A549 treated with dexamethasone at 1 μM for 4 hours (cell line): ENCODE measurements at places on chromosomes 1 and 21. TPM values are rescaled to one million over a fixed set of nuclear protein-coding genes. Genes with fewer than 3 reads are reported as not detected.

Gene PLEKHA6
- total RNA-seq: 23.6 to 47.3 TPM (median 41.4 TPM) in 5 replicates

Gene GJA4
- 0.07 TPM in 1 of 5 replicates, not detected in the others for total RNA-seq

Gene OR6K3
- not detected in 5 replicates for total RNA-seq

Gene PRR9
- 0.10 TPM in 1 of 5 replicates, not detected in the others for total RNA-seq

Gene CEPT1
- 11.4 to 15.3 TPM (median 14.1 TPM) in 5 replicates for total RNA-seq

Gene ACBD6
- total RNA-seq: 52.9 to 61.6 TPM (median 54.4 TPM) in 5 replicates

Gene OR2T11
- total RNA-seq: not detected in 5 replicates

Gene MYBPHL
- 0.09 to 0.12 TPM in 2 of 5 replicates, not detected in the others for total RNA-seq

Gene DIRAS3
- 0.63 to 1.3 TPM (median 1.1 TPM) in 5 replicates for total RNA-seq

Gene F13B
- total RNA-seq: 0.05 to 0.11 TPM (median 0.06 TPM) in 4 of 5 replicates, not detected in the other

Gene TNNI3K
- total RNA-seq: not detected in 5 replicates

Gene ALPL
- 0.30 to 0.53 TPM (median 0.43 TPM) in 5 replicates for total RNA-seq

Gene DENND2D
- 1.0 to 1.3 TPM (median 1.1 TPM) in 5 replicates for total RNA-seq

Gene TP73
- total RNA-seq: 0.54 to 1.1 TPM (median 1.0 TPM) in 5 replicates

Gene KRTAP7-1
- not detected in 5 replicates for total RNA-seq

Gene TNFRSF8
- 0.08 to 0.13 TPM (median 0.12 TPM) in 5 replicates for total RNA-seq

Gene ELF3
- 101 to 133 TPM (median 107 TPM) in 5 replicates for total RNA-seq

Gene CDK18
- 0.82 to 1.2 TPM (median 0.97 TPM) in 5 replicates for total RNA-seq

Gene AGPAT3
- total RNA-seq: 17.8 to 30.7 TPM (median 29.0 TPM) in 5 replicates

Gene CNR2
- 0.02 TPM in 1 of 5 replicates, not detected in the others for total RNA-seq

Gene TAL1
- total RNA-seq: 0.01 to 0.05 TPM (median 0.02 TPM) in 4 of 5 replicates, not detected in the other

Gene PRMT2
- total RNA-seq: 48.2 to 55.4 TPM (median 52.1 TPM) in 5 replicates

Gene C4BPB
- total RNA-seq: 0.89 to 2.1 TPM (median 1.3 TPM) in 5 replicates

Gene TIE1
- total RNA-seq: 0.02 to 0.25 TPM (median 0.13 TPM) in 4 of 5 replicates, not detected in the other

Gene ACTL8
- total RNA-seq: 1.5 to 1.8 TPM (median 1.7 TPM) in 5 replicates

Gene SPSB1
- 30.4 to 37.7 TPM (median 34.1 TPM) in 5 replicates for total RNA-seq

Gene SETD4
- 8.6 to 10.7 TPM (median 9.2 TPM) in 5 replicates for total RNA-seq

Gene DPH2
- total RNA-seq: 30.9 to 38.5 TPM (median 36.4 TPM) in 5 replicates

Gene CDC20
- 174 to 209 TPM (median 197 TPM) in 5 replicates for total RNA-seq

Gene DNMT3L
- total RNA-seq: not detected in 5 replicates

Gene RPAP2
- 6.9 to 11.7 TPM (median 10.6 TPM) in 5 replicates for total RNA-seq

Gene C2CD4D
- total RNA-seq: not detected in 5 replicates

Gene NBPF6
- total RNA-seq: not detected in 5 replicates
